Right forelimb (tissue), 1 donor: ENCODE measurements at places on chromosomes 6 and 20.
A peak's percentile ranks its signal among the peaks of the same experiment; 100 is the strongest.

DNA sequence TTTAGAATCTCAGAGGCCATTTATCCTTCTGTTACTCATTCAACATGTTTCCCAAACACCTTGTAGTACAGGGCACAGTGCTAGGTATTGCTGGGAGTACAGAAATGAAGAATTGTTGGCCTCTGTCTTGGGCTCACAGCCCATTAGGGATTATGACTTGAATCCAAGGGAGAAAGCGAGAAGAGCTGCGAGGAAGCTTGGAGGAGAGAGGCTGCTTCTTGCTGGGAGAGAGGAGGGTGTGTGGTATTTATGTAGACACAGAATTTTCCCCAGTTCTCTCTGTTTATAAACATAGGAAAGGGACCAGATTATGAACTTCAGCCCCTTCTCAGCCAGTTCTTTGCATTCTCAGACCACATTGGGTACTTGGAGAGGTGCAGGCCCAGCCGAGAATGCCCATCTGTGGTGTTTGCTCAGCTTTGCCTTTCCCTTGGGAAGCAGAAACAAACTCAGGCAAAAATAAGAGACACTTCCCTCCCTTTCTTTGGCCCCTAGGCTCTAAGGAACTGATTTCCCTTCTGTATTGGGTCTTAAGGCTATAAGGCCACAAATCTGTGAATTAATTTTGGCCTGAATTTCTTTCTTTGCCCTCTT, 17.9 kb downstream of the CHMP4B start:
- DNase-seq = no peak

- DNase-seq = no peak
These were observed 329.8 kb upstream of the FLRT3 start for GRCh38 chr20:14667226-14667625.

- DNase-seq = no peak
These were observed 157.4 kb downstream of the CFAP61 start for GRCh38 chr20:20209684-20210083.

- peak; percentile 57 for DNase-seq
These were observed 55.1 kb downstream of the IL20RA start for GRCh38 chr6:136989571-136990241.

GRCh38 chr20:1825938-1826445, 69.2 kb upstream of the SIRPA start:
- no peak for DNase-seq

- no peak for DNase-seq
These were observed 315.7 kb upstream of the EPHA7 start for GRCh38 chr6:93735099-93735498.

GRCh38 chr6:75422024-75422639, 71.5 kb downstream of the FILIP1 start:
- no peak for DNase-seq
